Inflammatory macrophage (primary cell): ENCODE measurements at places on chromosomes 6 and 20.

- DNase-seq, result peak; percentile 52
Measured at GRCh38 chr6:47780510-47781356, 1.1 kb upstream of the OPN5 start.

- DNase-seq, result peak; percentile 7
Measured at GRCh38 chr6:27865850-27866356, 46.3 kb downstream of the OR2B2 start.

DNA sequence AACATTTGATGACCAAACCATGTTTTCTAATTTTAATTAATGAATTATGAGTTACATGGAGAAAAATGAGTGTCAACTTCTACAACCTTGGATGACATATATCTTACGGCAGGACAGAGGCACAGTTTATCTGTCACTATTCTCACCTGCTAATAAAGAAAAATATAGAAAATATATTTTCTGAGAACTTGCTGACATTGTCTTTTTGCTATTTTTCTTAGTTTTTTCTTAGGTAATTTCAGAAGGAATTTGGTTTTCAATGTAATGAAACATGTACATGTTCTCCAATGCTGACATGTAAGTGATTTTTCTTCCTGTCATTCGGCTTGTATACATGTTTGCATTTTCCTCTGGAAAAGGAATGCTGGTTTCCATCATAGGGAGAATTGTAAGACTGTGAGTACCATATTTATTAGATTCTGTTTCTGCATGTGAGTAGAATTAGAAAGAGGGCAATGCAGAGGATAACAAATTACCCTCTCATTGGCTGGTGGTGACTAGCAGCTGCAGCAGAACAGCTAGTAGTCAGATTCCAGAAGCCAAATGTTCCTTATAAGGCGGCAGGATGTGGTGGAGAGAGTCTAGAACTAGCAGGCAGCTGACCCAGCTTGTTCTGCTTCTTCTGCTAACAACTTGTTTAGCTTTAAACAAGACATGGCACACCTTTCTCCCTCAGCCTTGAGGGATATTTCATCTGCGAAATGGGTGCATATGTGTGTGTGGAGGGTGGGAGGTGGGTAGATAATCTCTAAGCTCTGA lies 132.8 kb upstream of the SPACA1 start:
- no peak for DNase-seq

- no peak for DNase-seq
Measured at GRCh38 chr6:116244284-116244683, 9.6 kb downstream of the TSPYL4 start.

GRCh38 chr6:96521306-96521643 lies 331 bp upstream of the UFL1 start:
- no peak for DNase-seq
